ENCODE measurements at places on chromosomes 7 and 10.

- peak; percentile 60 for DNase-seq
These were observed at the start of gene PTPRN2 for GRCh38 chr7:158587162-158588084. Gene PTPRN2, minus strand, starts transcription at chr7:158587823.

- peak; percentile 45 for DNase-seq
These were observed 12.4 kb downstream of the PAPOLB start for GRCh38 chr7:4849390-4849789.

DNA sequence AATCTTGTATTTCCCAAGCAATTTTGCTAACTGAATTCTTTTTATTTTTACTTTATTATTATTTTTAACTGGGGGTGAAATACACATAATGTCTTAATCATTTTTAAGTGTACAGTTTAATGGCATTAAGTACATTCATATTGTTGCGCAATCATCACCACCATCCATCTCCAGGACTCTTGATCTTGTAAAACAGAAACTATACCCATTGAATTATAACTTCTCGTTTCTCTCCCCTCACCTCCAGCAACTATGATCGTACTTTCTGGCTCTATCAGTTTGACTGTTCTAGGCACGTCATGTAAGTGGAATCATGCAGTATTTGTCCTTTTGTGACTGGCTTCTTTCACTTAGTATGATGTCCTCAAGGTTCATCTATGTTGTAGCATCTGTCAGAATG, 108.8 kb downstream of the ARL5B start:
- no peak for DNase-seq

- no peak for DNase-seq
These were observed 1.1 kb upstream of the ADRA2A start for GRCh38 chr10:111075577-111076185.

- no peak for DNase-seq
These were observed 61.2 kb downstream of the HHEX start for GRCh38 chr10:92750791-92751533.

DNA sequence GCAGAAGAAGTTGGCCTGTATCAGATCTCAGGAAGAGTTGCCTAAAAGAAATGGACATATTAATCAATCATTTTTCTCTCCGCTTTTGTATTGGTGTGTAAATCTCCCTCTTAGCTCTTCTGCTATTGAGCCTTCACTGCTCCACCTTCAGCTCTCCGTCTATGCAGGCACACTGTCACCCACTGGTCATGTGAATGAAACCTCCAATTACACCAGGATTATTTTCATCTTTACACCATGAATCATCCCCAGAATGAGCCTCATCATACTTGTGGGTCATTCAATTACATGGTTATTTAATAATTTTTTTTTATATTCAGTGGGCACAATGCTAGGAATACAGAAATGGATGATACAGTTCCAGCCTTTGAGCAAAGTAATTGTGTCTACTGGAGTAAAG, 92.6 kb downstream of the LRRC4 start:
- DNase-seq, result peak; percentile 10

GRCh38 chr7:110973196-110973990, 117.5 kb upstream of the LRRN3 start:
- DNase-seq, result no peak

- no peak for DNase-seq
These were observed 56.7 kb upstream of the TFEC start for GRCh38 chr7:116087291-116087690.

GRCh38 chr7:78363866-78364265, 565.3 kb downstream of the PHTF2 start:
- no peak for DNase-seq

GRCh38 chr10:47067949-47068940, 157.0 kb downstream of the PTPN20 start:
- DNase-seq, result no peak

GRCh38 chr7:131095346-131095745, 232.3 kb upstream of the MKLN1 start:
- no peak for DNase-seq

DNA sequence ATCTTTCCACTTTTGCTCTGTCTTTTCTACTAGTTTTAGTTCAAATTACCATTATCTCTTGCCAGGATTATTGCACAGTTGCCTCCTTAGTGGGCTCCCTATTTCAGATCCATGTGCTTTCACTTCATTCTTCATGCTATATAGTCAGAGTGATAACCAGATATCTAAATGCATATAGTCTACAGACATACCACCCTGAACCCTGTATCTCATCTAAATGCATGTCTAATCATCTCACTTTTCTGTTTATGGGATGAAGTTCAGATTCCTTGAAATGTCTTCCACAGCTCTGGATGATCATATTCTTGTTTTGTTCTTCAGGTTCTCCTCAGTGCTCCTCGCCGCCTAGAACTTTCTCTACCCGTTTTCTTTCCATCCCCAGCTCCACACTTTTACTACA, 13.8 kb downstream of the RSBN1L start:
- DNase-seq, result no peak

- DNase-seq, result no peak
These were observed 64.3 kb downstream of the MGMT start for GRCh38 chr10:129531195-129531968.

DNA sequence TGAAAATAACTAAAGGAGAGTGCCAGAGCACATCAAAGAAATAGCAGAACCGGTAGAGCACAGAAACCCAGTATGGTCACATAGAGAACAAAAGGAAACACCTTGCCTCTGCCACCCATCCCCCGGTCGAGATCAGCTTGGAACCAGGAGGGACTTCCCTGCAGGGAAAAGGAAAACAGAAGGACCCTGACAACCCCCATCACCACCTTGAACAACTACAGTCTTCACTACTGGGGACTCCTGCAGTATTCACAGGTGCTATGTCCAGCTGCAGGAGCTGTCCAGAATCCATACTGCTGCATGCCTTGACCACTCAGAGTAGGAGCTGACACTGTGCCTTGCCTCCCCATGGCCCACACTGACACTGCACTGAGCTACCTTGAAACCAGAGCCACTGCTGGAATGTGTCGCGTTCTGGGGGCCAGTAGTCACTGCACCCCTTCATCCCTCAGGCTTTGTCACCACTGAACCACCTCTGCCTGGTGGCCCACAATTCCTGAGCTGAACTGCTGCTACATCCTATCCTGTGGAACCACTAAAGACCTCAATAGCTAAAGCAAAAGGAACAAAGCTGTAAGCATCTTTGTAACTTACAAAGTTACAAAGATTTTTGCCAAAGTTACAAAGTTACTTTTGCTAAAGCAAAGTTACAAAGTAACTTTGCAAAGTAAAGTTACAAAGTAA, 66.8 kb downstream of the TRIL start:
- no peak for DNase-seq

DNA sequence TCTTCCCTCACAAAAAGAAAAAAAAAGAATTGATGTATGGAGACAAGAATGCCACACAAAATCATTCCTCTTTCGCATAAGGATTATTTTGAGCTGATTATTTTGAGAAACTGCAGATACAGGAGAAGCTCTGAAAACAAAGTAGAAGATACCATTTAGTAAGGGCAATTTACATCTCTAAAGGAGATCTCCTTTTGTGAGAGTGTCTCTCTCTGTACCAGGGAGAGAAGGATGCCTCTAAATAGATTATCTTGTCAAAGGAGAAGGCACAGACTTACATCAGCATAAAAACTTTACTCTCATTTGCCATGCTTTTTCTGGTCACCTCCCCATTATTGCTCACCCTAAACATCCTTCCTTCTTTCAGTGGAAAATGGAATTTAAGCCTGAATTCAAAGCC, 747.9 kb upstream of the COBL start:
- no peak for DNase-seq

GRCh38 chr7:110486549-110486948, 604.4 kb upstream of the LRRN3 start:
- no peak for DNase-seq

DNA sequence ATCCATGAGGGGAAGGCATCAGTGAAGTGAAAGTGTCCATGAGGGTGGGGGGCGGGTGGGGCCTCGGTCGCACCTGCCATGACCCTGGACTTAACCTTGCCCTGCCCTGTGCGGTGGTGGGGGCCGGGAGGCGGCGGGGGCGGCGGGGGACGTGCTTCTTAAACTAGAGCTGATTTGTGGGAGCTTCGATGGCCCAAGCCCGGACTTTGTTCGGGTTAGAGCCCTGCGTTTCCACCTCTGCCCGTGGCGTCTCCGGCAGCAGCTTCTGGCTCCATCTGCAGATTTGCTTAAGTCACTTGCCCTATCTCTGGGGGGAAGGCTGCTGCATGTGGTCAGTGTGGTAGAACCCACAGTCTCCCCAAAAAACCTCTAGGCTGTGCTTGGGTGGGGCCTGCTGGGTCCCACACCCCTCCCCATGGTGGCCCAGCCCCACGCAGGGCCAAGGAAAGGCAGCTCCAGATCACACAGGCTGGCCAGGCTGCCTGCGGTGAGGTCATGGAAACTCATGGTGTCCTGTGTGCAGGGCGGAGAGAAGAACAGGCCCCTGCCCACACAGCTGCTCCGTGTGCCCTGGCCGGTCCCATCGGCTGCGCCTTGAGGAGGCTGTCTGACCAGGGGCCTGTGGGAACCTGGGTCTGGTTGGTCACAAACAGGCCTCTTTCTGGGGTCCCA, 93.2 kb downstream of the INPP5A start:
- no peak for DNase-seq

DNA sequence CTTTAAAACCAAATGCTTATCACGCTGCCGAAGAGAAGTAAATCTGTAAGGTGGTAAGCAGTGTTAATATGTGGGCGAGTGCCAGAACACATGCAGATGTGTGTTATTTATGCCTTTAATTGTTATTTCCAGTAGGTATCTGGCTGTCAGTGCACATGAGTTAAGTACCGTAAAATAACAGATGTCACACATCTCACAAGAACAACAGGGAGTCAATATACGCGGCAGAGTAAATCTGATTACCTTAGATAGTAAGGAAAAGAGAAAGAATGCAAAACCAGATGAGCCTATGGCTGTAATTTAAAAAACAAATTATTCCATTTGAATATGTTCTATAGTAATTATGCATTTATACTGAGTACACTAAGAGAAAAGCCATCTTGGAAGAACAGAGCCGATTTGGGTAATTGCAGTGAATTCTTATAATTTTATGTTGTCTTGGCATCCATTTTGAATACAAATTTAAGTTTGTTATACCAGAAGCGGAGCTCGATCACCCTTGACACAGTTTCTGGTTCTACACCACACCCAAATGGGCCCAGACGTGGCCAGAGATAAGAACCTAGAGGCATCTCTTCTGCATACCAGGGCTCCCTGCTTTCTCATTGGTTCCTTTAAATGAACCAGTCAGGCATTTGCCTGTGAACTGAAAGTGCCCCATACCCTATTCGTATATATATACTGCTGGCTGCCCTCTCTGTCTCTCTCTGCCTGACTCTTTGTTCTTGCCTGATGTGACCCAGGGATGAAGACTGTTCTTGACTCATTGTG, 34.8 kb downstream of the DNAJB9 start:
- DNase-seq, result no peak

GRCh38 chr10:72509206-72509799, 116.6 kb downstream of the MICU1 start:
- DNase-seq, result no peak

DNA sequence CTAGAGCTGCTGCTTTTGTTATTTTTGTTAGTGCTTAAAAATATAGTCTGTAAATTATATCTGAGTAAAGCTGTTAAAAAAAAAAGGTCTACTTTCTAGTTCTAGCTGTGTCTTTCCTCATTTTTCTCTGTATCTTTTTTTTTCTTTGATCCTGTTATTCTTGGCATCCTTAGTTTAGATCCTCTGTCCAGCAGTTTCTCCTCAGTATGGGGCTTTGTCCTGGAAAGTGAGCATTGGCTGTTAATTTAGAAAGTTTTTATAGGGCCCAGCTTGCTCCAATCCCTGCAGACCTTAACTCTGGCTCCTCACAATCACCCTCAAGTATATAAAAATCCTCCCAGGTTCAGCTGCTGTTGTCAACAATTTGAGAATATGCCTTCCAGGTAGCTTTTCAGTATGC, 23.5 kb downstream of the DDX50 start:
- DNase-seq, result no peak

DNA sequence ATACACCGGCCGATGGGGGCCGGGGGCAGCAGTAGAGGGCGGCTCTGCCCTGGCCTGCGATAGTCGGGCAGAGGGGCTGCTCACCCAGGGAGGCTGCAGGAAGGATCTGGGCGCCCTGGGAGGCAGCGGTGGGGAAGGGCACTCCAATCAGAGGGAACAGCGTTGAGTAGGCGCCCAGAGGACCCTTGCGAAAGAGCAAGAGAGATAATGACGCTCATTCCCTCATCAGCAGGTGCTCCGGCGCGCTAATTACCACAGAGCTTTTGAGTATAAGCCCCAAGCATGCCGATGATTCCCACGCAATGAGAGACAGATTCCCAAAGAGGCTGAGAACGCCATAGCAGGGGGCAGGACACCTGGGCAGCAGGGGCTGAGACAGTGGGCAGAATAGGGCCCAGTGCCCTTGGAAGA, 215.3 kb downstream of the MAD1L1 start:
- DNase-seq, result no peak

GRCh38 chr10:125868372-125868975, 12.6 kb downstream of the DHX32 start:
- peak; percentile 38 for DNase-seq

GRCh38 chr7:539731-540411, 20.2 kb upstream of the PDGFA start:
- DNase-seq, result no peak

DNA sequence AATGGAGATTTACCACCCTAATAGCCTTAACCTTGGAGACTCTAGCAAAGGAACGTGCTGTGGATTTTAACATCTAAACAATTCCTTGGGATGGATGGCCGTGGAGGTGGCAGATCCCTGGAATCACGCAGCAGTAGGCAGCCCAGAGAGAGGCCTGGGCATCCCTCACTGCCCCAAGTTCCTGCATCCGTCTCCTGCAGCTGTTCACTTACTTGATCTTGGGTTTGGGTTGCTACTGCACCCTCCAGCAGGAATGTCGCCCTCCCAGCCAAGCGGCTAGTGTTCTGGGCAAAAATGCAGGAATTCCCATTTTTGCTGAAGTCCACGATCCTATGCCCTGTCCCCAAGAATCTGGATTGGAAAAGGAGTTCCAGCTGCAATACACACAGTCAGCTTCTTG, 166.7 kb upstream of the SH2B2 start:
- DNase-seq, result no peak

DNA sequence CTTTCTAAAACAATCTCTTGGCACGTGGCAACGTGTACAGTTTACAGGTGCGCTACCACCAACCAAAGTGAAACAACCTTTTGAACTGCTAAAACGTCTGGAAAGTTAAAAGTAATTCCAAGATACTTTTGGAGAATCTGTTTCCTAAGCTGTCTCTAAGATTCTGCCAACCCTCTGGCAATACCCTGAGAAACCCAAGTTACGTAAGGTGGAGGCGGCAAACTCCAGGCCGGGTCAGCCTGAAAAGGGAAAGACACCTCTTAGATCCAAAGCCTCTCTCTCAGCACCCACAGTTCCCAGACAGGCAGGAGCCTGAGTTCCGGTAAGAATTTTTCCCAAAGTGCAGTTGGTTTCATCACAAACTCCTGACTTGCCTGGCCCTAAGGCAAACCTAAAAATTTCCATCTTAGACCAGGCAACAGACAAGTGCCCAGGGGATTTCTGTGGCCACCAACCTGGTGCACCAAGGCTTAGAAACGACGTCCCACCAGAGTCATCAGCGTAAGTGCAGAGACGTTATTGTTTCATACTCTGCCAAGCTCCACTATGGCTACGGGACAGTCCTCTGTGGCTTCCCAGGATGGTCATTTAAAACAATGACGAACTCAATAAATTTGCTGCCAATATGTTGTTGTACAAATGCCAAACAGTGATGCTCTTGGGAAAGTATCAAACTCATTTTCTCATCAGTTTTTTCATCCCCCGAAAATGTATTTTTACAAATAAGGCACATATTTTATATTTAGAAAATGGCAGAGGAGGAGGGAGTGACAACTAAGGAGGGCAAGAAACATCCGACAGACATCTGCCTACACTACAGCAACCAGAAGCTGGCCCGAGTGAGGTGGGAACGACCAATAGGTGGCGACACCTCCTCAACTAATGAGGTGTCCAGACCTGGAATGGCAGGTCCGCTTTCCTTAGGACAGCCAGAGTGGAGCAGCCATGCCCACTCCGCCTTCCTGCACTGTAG, 205.8 kb upstream of the FRMD4A start:
- DNase-seq, result peak; percentile 70

Measured in activated naive CD4-positive, alpha-beta T cell treated with anti-CD3 and anti-CD28 coated beads for 36 hours (primary cell).